ENCODE measurements at places on chromosomes 5 and 9.

DNA sequence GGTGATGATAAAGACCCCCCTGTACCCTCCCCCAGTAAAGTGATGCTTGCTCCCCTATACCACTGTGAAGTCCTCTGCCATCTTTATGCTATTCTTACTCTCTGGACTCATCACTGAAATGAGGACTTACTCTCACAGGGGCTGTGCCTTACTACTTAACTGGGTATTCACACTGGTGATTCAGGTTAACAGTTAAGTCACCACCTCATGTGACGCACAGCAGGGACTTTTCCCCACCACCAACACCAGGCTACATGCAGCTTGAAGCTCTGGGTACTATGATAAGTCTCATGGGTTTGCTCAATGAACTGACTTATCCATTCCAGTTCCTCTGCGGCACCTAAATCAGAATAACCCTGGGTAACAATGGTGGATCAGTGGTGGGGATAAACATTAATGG is 163.7 kb downstream of the ELAVL2 start:
- DNase-seq = no peak

DNA sequence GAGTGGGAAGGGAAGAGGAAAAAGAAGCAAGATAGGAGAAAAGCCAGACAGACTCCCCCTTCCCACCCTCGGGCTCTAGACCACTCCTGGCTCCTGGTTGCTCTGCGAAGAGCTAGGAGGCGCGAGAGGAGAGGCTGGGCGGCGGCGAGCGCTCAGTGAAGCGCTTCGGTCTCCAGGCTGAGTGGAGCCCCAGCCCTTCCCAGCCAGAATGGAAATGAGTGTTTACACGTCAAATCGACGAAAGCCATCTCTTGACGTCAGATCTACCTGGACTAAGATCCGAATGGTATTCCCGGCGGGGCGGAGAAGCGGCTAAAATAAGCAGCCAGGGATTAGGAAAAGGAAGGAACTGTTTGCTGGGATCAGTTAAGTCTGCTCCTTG is at the start of gene PCSK1:
Gene PCSK1, minus strand, starts transcription at position 183 of the 382 bp plus-strand sequence. CDS start 206 bp downstream, outside the sequence.
- DNase-seq = no peak

DNA sequence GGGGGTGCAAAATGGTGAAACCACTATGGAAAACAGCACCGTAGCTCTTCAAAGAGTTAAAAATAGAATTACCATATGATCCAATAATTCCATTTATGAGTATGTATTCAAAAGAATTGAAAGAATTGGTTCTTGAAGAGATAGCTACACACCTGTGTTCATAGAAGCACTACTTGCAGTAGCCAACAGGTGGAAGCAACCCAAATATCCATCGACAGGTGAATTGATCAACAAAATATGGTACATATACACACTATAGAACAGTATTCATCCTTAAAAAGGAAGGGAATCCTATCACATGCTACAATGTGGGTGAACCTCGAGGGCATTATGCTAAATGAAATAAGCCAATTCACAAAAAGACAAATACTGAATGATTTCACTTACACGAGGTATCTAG is 85.7 kb upstream of the VCAN start:
- DNase-seq = no peak

- DNase-seq = no peak
Measured at GRCh38 chr5:116013936-116014335, 18.3 kb upstream of the ARL14EPL start.

DNA sequence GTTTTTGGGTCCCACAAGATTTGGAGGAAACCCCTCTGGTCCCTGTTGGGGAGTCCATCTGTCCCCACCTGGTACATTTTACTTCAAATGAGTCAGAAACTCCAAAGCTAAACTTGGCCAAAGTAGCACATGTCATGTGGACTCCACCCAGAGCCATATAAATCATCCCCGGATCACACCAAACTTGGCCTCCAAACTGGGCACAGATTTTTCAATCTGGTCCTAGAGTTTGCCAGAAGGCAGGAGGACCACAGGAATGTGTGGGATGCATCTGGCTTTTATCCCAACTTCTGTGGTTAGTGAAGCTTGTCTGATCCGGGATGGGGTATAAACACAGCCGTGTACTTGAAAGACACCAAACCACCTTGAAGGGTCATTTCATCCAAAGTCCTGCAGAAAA is 66.3 kb downstream of the MAT2B start:
- DNase-seq = no peak

DNA sequence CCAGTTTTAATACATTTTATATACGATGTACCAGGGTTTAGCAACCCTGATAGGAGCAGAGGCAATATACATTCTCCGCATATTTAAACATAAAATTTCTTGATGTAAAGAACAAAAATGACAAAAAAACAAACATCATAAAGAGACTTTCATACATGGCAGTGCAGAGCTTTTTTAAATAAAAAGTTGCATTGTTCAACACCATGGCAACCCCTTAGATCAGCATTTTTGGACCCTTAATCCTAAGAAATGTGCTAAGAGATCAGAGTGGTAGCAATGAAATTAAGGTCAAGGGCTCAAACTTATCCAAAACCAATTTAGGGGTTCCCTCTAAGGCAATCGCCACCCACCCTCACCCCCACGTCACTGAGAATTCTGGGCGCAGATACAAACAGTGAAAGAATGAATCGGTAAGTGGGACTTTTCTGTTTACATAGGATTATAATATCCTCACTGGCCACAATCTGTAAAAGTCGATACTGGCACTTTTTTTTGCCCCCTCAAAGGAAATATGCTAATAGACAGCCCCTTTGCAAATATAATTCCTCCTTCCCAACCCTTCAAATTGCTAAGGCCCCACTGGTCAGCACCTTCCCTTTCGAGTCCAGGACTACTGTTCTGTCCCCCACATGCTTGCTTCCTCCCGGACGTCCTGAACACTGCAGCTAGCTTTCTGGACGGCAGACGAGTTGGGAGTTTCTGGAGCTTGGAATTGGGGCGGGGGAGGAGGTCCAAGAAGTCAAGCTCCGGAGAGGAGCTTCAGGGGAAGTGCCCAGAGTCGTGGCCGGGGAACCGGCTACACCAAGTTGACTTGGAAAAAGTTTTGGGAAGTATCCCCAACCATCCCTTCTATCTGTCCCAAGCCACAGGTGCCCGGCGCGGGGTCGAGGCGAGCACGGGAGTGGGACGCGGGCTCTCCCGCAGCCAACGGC is 2.2 kb downstream of the GAS1 start:
- no peak for DNase-seq

DNA sequence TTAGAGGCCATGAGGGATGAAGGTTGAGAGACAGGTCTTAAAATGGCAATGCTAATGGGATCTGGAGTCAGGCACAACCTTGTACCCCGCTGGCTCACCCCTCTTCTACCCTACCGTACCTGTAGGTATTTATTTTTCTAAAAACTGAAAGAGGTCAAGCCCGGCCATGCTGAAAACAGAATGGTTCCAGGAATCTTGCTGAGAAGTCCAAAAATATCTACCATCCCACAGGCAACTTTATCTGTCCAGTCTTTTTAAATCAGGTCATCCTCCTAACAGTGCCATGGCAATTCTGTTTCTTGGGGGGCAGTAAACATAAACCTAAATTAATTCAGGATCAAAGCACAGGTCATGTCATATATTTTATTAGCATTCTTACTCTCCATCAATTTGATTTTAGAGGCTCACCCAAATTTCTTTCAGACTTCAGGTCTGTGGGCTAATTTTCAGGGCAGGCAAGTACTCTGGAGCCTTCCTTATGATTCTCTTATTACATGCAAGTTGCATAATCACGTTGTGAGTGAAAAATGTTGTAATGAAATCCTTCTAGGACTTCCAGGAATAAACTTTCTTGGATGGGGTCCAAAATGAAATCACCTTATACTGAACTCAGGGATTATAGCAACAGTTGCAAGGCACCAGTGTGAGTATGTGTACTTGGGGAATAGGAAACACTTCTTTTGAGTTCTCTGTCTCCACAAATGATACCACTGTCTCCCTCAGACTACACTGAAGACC is 102.7 kb upstream of the NREP start:
- DNase-seq = no peak

GRCh38 chr5:165996201-165996875 is 2295.1 kb upstream of the WWC1 start:
- no peak for DNase-seq

DNA sequence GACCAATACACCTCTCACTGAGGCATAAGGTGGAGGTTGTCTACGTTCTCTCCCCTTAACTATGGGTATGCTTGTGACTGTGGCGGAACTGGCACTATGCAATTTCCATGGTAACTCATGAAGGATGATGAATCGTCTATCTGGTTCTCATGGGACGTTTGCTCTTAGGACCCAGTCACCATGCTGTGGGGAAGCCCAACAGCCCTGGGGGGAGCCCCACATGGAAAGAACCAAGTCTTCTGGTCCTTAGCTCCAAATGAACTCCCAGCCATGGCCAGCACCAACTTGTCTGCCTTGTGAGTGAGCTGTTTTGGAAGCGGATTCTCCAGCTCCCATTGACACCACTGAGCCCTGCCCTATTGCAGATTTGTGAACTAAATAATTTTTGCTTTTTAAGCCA is 188.7 kb upstream of the S1PR3 start:
- no peak for DNase-seq

DNA sequence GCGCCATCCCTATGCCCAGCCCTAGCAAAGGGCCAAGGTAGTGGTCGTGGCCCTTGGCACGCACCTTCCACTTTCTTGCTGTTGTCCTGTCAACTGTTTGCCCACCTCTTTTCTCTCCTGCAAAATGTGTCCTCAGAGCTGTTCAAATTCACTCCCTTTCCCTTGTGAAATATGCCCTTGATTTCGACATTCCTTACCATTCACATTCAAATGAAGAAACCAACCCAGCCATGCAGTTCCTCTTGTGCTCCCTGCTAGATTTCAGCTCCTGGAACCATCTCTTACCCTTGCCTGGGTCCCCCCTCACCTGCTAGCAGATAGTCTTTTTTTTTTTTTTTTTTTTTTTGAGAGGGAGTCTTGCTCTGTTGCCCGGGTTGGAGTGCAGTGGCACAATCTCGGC is 19.6 kb upstream of the HRH2 start:
- DNase-seq = no peak

- no peak for DNase-seq
Measured at GRCh38 chr5:124735169-124735858, 11.1 kb downstream of the ZNF608 start.

All from activated T-helper 9 cell treated with anti-CD3 and anti-CD28 coated beads, Interleukin-2, amount 50 U/mL, for 16 hours (primary cell).